ENCODE measurements at places on chromosomes 1 and 21.

- no peak for DNase-seq
These were observed 22.9 kb upstream of the PHGDH start for GRCh38 chr1:119688810-119689209.

DNA sequence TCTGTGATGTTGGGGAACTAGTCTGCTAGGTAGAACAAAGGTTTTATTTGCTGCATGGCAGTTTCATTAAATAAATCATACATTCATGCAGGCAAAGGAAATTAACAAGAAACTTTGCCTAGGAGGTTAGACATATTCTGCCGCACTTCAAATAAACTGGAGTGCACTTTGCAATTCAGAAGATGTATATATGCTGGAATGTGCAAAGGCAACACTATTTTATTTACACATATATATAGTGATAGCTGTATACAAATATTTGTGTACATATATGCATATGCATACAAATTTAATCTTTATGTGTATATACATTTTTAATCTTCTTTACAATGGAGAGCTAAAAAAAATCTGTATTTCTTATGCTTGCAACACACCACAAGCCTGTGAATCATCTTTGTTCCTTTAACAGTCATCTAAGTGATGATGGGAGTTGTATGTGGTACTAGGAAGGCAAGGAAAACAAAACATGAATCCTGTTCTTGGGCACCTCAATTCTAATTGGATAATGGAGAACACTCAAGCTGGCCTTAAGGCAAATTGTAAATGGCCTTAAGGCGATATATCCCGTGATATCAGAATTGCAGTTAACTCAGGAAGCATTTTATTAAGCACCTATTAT is 605.8 kb upstream of the CAMK1G start:
- DNase-seq: no peak

DNA sequence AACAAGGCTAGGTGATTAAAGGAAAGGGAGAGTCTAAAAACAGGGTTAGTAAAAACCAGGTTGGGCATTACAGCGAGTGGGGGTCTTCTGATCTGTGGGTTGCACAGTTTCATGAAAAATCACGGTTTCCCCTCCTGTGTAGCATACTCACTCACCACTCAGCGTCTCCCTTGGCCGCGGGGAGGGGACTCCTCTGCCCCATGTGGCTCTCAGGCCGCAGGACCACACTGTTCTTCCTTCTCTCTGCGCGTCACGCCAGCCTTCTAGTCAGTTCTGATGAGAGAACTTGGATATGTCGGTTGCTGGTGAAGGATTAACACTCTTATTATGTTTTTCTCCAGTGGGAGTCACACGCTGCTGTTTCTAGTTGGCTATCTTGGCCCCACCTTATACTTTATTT is 254.6 kb upstream of the LRRC7 start:
- no peak for DNase-seq

GRCh38 chr21:41823166-41823565 is 56.0 kb downstream of the PRDM15 start:
- DNase-seq: no peak

DNA sequence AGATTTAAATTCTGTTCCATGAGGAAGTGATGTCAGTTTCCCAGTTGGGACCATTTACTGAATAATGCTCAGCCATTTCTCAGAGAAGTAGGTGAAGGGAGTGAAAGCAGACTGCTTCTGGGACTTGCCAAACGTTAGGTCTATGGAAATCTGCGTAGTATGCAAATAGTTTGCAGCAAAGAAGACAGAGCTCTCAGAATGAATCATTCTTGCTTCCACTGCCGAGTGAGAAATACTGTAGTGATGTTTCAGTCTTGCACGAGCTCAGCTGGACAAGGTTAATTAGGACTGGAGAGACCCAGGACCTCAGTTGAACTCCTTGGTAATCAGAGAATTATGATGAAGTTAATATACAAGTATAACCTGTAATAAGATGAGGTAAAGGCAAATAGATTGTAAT is 317.7 kb upstream of the DAB1 start:
- no peak for DNase-seq

DNA sequence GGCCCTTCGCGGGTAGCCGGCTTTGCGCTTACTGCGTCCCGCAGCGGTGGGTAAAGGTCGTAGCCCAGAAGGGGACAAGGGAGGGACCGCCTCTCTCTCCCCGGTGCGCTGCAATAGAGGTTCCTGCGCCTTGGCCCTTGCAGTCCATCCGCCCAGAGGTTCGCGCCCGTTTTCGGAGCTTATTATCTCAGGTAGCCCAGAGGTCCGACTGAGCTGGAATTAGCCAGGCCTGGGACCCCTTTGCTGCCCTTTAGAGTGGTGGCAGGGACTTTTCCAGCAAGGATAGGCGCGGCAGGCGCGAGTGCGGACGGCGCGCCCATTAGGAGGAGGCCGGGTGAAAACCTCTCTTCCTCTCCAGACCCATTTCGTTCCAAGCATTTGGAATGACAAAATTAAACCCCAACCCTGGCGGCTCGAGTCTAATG is 5.0 kb downstream of the LHX4 start:
- DNase-seq: no peak

DNA sequence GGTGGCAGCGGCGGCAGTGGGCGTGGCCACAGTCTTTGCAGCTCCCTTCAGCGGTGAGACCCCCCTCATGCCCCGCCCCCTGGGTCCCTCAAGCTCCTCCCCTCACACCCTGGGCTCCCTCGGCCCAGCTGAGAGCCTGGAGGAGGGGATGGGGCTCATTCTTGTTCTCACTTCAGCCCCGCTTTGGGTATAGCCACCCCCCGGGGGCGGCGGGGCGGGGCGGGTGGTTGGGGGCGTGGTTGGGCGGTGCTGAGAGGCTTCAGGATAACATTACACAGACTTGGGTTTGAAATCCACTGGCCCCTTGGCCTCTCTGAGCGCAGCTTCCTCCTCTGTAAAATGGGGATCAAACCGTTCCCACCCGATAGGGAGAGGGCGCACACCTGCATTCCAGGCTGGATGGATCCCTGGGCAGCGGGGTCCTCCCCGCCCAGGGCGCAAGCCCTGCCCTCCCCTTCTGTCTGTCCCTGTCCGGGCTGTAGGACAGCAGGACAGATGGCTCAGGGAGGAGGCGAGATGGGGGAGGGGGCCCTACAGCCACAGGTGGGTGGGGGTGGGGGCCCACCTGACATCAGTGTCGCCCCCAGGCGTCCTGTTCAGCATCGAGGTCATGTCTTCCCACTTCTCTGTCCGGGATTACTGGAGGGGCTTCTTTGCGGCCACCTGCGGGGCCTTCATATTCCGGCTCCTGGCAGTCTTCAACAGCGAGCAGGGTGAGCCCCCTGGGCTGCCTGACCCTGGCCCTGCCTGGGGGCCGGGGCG is 5.1 kb downstream of the CLCNKA start:
- no peak for DNase-seq

GRCh38 chr1:61050541-61051442 is 31.6 kb upstream of the NFIA start:
- peak; percentile 64 for DNase-seq

GRCh38 chr1:195970209-195970608 is 638.0 kb downstream of the KCNT2 start:
- DNase-seq: no peak

DNA sequence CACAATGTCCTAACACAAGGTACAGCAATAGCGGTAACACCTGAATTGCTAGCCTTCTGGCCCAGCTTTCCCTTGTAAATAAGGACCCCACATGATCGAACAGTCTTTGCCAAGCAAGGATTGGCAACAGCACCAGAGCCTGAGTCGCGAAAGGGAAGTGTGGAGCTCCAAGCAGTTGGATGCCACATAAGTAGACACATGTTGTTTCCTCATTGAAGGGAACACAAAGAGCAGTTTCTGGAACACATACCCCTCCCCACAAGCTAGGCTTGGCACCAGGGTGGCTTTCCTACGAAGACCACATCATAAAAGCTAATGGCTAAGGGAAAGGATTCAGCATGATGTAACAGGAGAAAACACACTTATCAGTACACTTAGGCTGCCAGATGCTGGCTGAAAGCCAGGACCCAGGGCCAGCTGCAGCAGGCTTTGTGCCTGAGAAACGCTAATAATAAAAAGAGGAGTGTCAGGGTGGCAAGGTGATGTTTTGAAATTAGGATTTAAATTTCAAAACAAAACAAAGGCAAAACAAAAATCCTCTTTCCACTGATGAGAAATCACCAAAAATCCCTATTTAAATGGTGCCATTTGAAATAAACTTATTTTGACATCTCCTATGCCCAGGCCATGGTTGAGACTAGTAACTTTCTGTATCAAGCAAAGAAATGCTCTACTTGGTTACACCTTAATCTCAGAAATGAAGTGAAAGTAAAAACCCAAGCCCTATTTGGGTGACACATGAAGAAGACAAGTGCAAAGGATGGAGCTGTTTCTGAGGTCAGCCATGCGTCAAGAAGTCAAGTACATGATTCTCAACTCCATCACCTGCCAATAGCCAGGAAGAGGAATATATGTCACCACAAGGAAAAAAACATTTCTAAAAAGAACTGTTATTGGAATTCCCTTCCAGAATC is 11.9 kb upstream of the CPLANE2 start:
- DNase-seq: peak; percentile 96

DNA sequence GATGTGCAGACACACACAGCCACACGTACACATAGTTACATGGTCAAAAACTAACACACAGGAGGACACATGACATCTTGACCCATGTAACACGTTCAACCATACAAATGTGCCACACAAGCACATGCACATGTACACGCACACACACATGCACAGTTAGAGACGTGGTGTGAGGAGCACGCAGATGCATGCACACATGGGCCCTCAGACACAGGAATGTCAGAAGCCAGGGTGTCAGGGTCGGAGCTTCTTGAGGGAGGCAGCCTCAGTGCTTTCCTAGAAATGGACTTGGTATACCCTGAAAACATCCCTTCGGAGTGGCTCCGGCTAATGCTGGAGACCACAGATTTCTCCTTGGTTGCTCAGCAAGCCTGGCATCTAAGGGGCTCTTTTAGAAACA is 114.3 kb downstream of the DMRTB1 start:
- no peak for DNase-seq

DNA sequence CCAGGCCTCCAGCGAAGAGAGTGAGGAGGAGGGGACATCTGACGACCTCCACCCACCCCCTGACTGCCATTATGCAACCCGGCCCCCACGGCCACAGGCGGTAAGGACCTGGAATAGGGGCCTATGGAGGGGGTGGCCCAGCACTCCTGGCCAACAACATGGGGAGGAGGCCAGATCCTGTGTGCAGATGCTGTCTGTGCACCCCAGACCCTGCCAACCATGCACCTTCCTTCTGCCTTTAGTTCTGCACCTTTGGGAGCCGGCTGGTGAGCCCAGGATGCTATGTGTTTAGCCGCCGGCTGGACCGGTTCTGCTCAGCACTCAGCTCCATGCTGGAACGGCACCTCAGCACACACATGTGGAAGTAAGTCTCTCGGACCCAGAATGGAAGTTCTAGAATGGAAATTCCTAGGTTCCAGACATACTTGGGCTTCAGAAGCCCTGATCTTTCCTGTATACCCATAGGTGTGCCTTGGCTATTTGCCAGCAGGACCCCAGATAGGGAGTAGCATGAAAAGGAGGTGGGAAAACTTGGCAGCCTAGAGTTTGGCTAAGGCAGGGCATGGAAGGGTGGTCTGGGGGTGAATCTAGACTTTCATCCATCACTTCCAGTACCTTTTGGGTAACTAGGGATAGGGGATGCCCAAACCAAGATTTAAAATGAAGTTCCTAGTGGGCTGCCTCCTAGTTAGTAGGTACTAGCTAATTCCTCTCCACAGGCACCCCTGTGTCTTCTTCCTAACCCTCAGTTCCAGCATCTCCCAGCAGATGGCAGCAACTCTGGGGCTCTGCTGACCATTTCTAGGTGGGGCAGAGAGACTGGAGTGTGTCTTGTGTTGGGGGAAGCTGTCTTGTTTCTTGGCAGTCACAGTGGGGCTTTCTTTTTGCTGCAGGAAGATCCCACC is 3.6 kb upstream of the CYB561D1 start:
- DNase-seq: peak; percentile 76

DNA sequence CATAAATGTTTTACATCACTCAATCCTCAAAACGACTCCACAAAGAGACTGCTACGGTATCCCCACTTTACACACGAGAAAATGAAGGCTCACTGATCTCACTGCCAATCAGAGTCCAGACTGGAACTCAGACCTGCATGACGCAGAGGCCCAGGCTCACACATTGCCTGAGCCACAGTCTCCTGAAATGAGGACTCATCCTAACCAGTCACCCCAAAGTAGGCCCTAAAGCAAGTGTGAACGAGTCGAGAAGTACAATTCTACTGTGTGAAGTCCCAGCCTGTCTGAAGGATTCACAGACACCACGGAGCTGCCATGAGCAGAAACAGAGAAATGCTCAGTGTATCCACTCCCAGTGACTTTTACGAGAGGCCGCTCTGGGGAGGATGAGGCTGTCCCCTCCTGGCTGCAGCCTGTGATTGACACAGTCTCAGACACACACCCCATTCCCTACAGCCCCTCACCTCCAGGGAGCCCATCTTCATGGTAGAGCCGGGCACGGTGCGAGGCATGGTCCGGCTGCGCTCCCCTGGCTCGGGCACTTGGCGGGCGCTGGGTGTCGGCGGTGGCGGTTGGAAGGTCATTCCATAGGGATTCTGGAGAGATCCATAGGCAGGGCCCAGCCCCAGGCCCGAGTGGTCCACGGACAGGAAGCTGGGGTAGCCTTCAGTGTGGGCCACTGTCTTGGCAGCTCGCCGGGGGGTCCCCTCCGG is 26.7 kb upstream of the COL16A1 start:
- DNase-seq: no peak

DNA sequence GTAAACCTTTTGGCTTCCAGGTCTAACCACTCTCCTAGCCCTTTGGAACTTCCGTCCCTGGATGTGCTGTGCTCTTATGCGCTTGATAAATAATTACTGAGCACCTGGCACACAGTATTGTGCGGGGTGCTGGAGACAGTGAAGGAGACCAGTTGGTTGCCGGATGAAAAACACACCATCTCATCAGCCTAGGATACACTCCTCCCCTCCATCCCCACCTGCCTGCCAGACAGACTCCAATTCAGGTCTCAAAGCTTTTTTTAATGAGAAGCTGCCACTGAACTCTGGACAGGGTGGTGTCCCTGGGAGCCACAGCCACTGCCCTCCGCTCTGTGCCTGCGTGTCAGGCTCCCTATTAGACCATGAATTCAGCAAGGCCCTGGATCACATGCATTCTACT is 9.2 kb downstream of the GNB1 start:
- DNase-seq: no peak

- no peak for DNase-seq
These were observed 142.2 kb downstream of the SLC45A1 start for GRCh38 chr1:8460132-8460544.

DNA sequence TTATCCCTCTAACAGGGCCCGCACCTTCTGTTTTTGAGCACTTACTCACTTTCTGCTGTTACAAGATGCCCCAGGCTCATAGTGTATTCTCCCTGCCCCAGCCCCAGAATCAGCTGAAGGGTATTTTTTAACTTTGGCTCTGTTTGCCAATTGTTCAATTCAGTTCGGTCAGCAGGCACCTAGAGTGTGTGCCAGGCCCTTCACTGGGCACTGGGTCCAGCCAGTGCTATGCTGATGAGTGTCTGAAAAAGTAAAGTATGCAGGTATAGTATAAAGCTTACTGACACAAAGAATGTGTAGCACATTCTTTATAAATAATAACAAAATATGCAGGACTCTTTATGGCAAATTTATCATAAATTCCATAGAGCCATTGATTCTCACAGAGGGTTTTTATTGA is 35.0 kb downstream of the FHAD1 start:
- no peak for DNase-seq

- DNase-seq: no peak
These were observed 62.6 kb upstream of the ACOT11 start for GRCh38 chr1:54485416-54485815.

- DNase-seq: no peak
These were observed 9.3 kb downstream of the ZNF672 start for GRCh38 chr1:248847181-248847955.

GRCh38 chr21:41065539-41065938 is 102.4 kb upstream of the BACE2 start:
- DNase-seq: no peak

GRCh38 chr1:104195395-104195794 is 445.7 kb downstream of the AMY1C start:
- DNase-seq: no peak
